Fibroblast of skin of right quadriceps (primary cell): ENCODE measurements at places on chromosomes 1 and 21.
A peak's percentile ranks its signal among the peaks of the same experiment; 100 is the strongest.

- DNase-seq, result peak; percentile 37
Measured at GRCh38 chr1:27489501-27489972, 430 bp downstream of the WASF2 start.

GRCh38 chr1:43545695-43546387, 15.2 kb downstream of the PTPRF start:
- DNase-seq, result peak; percentile 35

- peak; percentile 82 for DNase-seq
Measured at GRCh38 chr1:25204797-25205480, 27.4 kb downstream of the SYF2 start.

DNA sequence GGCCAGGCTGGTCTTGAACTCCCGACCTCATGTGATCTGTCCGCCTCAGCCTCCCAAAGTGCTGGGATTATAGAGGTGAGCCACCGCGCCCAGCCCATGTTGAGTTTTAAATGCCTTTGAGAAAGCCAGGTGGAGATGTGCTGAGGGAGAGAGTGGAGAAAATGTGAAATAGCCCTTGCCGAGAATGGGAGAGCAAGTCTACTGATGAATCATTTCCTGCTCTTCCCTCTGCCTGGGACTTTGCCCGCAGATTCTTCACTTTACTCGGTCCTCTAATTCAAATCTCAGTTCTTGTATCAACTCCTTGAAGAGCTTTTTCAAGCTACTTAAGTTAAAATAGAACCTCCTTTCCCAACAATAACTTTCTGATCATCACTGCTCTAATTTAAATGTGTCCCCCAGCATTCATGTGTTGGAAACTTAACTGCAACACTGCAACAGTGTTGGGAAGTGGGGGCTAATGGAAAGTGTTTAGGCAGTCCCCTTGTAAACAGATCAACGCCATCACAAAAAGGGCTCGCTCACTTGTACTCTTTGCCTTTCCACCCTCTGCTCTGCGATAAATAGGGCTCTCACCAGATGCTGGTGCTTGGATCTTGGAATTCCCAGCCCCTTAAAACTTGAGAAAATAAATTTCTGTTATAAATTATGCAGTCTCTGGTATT, 27.8 kb downstream of the OSBPL9 start:
- peak; percentile 75 for DNase-seq

DNA sequence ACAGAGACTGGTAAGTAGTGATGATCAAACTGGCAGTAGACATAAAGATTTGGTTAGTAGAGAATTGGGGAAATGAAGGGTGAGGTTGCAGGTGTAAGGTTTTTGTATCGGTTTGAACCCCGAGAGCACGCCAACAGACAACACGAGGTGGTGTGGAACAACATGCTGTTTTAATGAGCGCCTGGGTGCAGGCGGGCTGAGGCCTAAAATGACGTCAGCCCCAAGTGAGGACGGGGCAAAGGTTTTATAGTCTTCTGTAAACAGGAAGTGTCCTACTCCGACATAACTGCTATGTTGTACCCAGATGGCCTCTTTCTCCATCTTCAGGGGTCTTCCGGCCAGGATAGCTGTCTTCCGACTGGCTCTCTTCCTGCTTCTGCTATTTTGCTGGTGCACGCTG, 178.8 kb downstream of the HHIPL2 start:
- DNase-seq, result no peak

GRCh38 chr21:42228709-42229220, 9.8 kb downstream of the ABCG1 start:
- DNase-seq, result no peak

- DNase-seq, result peak; percentile 68
Measured at GRCh38 chr1:4655674-4656532, 1.5 kb downstream of the AJAP1 start.

- peak; percentile 35 for DNase-seq
Measured at GRCh38 chr1:194268839-194269238, 1082.4 kb upstream of the B3GALT2 start.

DNA sequence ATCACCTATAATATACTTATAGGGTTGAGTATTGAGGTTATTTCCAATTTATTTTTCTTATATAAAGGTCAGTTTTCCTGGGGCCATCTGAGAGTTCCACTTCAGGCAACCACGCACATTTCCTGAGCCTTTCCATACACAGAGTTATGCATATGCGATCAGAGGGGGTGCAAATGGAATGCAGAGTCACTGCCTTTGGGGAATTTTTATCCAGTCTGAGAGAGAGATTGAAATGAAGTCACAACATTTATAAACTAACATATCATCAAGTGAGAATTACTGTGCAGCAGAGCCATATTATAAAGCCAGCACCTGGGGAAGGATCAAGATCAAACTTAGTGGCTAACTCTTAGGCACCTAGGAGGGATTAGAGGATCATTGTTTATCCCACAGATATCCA, 299.9 kb upstream of the PLXNA2 start:
- no peak for DNase-seq

DNA sequence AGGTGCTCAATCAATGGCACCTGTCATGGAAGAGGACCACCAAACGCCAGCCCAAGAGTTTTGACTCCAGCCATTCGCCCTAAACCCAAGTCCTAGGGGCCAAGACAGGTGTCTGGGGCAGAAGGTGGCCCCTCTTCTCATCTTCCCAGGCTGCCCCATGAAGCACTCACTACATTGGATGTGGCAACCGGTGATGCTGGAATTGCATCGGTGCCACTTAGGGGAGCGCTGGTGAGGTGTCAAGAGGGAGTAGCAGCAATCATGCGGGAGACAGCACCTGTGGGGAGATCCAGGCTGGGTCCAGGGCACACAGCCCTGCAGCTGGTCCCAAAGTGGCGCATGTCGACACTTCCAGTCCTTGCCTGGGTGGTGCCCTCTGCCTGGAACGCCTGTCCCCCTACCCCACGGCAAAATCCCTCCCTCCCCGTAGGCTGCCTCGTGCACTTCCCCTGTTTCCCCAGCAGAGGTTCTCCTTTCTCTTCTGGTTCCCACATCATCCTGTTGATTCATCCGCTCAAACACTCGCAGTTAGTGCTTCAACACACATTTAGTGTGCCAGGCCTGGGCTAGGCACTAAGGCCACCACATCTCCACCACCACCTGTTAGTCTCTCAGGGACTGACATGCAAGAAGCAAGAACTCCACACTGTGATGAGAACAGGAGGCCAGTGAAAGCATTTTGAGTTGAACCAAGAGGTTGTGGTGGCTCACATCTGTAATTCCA, 18.5 kb downstream of the PLA2G2D start:
- peak; percentile 44 for DNase-seq
